ENCODE measurements at places on chromosomes 2 and 18.

GRCh38 chr18:74114116-74114515 lies 33.5 kb downstream of the FBXO15 start:
- no peak for DNase-seq

DNA sequence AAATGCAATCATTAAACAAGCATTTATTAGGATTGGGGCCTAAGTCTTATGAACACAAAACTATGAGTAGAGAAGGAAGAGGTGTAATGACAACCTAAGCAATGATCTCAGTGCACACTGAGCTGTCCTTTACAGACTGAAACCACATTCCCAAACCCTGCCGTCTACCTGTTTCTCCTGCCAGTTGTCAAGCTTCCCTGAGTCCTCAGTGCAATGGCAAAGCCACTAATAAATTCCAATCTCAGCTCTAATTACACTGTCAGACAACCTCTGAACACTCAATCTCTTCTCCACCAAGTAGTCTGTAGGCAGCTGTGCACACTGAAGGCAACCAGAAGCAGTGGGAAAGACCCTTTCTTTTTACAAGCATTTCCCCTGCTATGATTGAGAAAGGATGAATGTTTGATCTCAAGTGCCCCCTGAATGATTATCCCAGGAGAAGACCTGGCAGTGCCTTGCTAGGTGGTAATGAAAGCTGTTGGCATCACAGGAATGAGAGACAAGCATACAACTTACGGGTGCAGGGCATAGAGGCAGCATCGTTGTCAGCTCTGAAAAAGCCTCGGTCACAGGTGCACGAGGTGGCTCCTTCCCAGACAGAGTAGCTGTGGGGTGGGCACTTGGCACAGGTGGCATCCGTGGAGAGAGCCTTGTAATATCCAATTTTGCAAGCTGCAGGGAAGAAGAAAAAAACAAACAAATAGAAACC lies 71.4 kb downstream of the EPHA4 start:
- no peak for DNase-seq

- DNase-seq: no peak
Observed at GRCh38 chr2:222430681-222431080, 6.3 kb downstream of the SGPP2 start.

GRCh38 chr2:203780231-203780630 lies 73.8 kb downstream of the CD28 start:
- DNase-seq: no peak

DNA sequence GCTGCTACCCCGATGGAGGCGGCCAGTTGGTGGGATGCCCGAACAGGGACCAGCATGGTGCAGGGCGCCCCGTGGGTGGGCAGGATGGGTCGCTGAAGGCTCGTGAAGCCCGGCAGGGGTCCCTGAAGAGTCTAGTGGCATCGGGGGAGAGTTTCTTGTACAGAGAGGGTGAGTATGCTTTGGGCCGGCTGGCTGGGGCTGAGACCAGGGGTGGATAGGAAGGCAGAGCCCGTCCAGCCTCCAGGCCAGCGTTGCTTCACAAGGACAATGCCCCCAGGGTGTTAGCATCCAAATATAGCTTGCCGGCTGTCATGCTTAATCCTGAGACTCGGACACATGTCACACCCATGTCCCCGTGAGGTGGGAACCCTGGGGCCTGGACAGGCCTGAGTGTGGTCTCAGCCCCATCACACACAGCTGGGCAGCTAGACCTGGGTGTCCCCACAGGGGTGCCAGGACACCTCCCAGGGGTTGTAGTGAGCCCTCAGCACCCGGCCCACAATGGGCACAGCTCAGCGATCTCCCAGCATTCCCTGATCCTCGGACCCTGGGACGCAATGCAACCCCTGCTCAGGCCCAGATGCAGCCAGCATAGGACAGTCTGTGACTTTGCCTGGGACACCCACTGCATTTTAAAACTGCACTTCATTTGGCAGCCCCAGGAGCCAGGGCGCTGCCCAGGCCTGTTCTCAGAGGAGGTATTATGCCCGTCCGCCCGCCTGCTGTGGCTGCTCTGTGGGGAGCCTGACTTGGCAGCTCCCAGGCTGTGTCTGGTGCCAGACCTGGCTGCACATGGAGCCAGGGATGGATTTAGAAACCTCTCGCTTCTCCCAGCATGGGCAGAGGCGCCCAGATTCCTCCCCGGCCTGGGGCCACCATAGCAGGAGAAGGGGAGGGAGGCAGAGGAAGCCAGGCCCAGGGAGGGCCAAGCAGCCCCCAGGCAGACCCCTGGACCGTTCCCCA lies 36.4 kb downstream of the RAMP1 start:
- no peak for DNase-seq

- DNase-seq: no peak
Observed at GRCh38 chr2:24891201-24891600, 28.8 kb downstream of the ADCY3 start.

- DNase-seq: no peak
Observed at GRCh38 chr18:78980777-78981380, 1.3 kb downstream of the SALL3 start.

DNA sequence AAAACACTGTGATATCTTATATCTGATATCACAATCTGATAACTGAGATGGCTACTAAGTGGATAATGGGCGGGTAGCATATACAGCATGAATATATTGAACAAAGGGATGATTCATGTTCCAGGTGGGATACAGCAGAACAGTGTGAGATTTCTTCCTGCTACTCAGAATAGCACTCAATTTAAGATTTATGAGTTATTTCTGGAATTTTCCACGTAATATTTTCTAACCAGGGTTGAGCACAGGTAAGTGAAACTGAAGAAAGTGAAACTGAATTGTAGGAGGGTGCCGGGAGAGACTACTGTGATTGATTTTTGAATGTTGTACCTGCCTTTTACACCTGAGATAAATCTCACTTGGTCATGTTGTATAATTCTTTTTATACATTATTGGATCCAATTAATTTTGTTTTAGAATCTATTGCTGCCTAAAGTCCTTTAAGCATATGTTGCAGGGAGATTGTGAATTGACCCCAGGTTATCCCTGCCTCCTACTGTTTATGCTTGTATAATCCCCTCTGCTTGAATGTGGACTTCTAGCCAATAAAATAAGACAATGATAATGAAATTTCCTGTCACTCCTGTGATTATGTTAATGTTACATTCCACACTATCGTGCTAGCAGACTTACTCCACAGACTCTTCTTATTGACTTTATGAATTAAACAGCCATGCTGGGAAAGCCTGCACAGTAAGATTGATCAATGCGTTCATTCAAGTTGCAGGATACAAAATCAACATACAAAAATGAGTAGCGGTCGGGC lies 67.6 kb upstream of the RBBP8 start:
- no peak for DNase-seq

GRCh38 chr2:108115868-108116267 lies 123.9 kb upstream of the SULT1C3 start:
- no peak for DNase-seq

DNA sequence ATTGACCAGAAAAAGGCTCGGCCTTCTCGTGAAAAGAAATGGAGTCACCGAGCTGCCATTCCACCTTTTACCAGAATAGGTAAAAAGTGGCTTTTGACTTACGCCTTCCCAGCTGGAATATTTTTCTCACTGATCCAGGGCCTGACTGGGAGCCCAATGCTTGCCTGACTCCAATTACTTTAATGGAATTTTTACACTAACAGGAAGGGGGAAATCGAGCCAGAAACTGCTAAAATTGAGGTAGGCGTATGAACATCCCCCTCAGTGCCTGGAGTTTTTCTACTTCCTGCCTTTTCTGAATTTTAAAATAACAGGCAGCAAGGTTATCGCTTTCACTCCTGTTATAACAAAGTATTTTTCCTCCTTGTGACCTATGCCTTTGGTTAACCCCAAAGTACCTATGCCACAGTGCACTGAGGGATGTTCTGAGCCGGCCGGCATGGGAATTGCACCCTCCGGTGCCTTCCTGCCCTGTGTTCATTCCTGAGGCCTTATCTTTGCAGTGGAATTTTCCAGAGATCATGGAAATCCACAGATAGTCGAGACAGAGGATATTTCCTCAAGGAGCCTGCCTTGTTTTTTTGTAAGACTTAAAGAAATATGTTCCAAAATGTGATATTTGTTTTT lies 18.3 kb upstream of the RPL31 start:
- DNase-seq: no peak

GRCh38 chr18:59659508-59660170 lies 37.6 kb downstream of the CCBE1 start:
- no peak for DNase-seq

GRCh38 chr2:154459286-154459685 lies 239.2 kb upstream of the KCNJ3 start:
- no peak for DNase-seq

DNA sequence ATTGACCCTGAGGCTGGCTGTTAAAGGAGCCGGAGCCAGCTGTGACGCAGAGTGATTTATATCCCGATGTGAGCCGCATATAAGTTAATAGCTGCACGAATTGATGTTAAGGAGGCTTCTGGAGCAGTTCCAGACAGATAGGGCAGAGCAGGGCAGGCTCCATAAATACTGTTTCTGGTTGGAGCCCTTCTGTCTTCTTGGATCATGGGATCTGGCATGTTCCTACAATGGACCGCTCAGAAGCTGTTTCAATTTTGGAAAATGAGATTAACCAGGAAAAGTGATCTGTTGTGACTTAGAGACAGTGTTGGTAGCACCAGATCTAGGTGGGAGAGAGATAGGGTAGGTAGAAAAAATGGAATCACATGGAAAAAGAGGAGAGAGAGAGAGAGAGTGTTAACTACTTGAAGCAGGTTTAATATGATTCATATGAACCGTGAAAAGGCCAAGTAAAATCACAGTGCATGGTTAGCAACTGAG lies 4.8 kb upstream of the IGFBP5 start:
- no peak for DNase-seq

DNA sequence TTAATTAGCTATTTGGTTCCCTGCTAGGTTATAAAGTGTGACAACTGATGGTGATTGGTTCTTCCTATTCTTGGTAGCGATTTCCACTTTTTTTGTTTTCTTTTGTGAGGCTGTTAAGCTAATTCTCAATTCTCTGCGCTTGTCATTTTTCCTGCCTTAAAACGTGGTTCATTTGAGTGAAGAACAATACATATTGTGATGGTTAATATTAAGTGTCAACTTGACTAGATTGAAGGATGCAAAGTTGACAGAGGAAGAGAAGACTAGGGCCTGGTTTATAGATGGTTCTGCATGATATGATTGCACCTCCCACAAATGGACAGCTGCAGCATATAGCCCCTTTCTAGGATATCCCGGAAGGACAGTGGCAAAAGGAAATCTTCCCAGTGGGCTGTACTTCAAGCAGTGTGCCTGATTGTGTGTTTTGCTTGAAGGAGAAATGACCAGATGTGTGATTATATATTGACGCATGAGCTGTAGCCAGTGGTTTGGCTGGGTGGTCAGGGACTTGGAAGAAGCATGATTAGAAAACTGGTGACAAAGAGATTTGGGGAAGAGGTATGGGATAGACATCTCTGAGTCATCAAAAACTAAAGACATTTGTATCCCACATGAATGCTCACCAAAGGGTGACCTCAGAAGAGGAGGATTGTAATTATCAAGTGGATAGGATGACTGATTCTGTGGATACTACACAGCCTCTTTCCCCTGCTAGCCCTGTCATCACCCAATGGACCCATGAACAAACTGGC lies 39.4 kb upstream of the ZNF804A start:
- no peak for DNase-seq

- DNase-seq: no peak
Observed at GRCh38 chr2:197871780-197872456, 67.5 kb downstream of the PLCL1 start.

DNA sequence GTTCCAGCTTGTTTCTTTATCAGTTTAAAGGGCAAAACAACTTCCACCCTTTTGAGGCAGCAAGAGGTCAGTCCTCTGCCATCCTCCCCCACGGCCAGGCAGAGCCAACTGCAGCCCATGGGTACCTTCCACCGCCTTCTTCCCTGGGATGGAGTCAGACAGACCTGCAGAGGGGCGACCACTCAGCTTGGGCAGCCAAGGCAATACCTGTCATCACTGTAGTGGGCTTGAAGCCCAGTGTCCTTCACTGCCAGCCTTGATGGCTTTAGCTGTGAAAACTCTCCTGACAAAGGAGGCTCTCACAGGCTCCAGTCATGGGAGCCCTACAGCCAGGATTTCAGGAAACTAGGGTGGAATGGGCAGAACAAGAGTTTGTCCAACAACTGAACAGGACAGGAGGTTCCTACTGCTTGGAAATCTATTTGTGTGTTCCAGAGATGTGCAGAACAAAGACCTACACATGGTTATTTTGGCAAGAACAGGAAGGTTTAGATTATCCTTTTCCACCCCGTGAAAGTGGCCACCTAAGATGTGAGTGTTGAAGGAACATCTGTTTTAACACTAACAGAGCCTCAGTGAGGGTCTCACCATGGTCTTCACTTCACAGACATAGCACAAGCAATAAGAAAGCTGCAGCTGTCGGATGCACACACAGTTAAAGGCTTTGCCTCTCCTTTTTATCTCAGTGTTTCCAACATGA lies 93.9 kb upstream of the RMDN2 start:
- no peak for DNase-seq

- no peak for DNase-seq
Observed at GRCh38 chr2:200349868-200350267, 43.4 kb downstream of the SPATS2L start.

DNA sequence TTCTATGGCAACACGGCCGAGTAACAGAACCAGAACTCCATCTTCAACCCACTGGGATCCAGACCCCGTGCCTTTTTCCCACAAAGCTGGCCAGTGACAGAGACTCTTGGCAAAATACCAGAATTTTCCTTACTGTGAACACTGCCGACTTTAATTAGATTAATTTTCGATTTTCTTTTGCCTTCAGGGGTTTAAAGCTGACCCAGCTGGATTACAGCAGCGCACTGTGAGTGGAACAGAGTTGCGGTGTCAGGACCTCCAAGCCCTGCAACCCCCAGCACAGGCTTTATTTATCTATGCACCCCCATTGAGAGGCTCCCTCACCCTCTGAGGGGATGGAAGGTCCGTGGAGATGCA lies 36.4 kb downstream of the CTIF start:
- no peak for DNase-seq

- DNase-seq: no peak
Observed at GRCh38 chr2:46074501-46074900, 222.7 kb upstream of the EPAS1 start.

- DNase-seq: peak; percentile 52
Observed at GRCh38 chr2:71277536-71278103, 50.7 kb upstream of the PAIP2B start.

DNA sequence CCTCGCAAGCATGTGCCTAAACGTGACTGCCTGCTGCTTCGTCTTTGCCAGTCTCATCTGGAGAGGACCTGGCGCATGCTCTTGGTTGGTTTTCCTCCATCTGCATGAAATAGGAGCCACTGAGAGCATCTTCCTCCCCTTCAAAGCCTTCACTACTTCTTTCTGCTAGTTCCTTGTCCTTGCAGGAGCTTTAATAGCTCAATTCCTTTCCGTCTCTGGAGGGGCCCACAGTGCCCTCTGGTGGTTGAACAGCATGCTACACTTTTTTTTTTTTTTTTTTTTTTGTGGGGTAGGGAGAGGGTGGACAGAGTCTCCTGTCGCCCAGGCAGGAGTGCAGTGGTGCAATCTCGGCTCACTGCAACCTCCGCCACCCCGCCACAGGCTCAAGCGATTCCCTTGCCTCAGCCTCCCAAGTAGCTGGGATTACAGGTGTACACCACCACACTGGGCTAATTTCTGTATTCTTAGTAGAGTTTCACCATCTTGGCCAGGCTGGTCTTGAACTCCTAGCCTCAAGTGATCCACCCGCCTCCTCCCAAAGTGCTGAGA lies 59.6 kb downstream of the SP110 start:
- peak; percentile 55 for DNase-seq

- DNase-seq: no peak
Observed at GRCh38 chr2:208545403-208546042, 138.9 kb downstream of the PTH2R start.
